CD4-positive, alpha-beta T cell (primary cell): ENCODE measurements at places on chromosomes 6 and 20.
A peak's percentile ranks its signal among the peaks of the same experiment; 100 is the strongest.

DNA sequence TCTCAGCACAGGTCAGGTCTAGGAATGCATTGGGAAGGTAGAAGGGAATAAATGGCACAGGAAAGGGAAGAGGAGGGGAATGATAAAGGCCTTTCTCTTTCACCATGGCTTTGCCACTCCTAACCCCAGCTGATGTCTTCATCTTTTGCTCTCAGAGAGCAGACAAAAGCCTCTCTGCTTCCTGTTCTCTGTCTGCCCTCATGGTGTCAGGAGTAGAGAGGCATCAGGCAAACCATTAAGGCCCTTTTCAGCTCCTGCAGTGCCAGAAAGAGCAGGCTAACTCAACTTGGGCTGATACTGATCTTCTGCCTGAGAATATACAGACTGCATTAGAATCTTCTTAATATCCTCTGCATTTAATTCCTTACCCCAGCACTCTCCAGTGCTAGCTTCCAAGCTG is 48.0 kb upstream of the STXBP5 start:
- no peak for DNase-seq

DNA sequence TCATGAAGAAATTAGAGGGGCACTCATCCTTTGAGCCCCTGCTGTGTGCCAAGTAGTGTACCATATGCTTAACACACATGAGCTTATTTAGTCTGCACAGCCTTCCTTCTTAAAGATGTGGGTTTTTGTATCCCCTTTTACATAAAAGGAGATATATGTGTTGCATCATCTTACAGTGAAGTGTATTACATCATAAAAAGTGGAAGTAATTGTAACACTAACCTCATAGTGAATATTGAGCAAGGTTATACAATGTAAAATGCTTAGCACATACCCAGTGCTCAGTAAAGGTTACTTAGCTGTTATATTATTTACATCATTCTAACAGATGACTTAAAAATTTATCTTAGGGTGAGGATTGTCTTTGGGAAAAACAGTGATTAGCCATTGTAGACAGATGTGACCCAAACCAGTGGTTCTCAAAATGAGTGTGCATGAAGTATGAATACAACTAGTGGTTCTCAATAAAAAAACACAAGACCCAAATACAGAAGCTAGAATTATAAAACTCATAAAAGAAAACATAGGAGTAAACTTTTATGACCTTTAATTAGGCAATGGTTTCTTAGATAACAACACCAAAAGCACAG is 3.8 kb upstream of the PIGU start:
- no peak for DNase-seq

- peak; percentile 77 for DNase-seq
Measured at GRCh38 chr20:58888521-58889333, 36.2 kb downstream of the GNAS start.

GRCh38 chr6:33623895-33624381 is 2.8 kb downstream of the ITPR3 start:
- no peak for DNase-seq

- DNase-seq = no peak
Measured at GRCh38 chr6:63391203-63391970, 71.6 kb upstream of the LGSN start.

DNA sequence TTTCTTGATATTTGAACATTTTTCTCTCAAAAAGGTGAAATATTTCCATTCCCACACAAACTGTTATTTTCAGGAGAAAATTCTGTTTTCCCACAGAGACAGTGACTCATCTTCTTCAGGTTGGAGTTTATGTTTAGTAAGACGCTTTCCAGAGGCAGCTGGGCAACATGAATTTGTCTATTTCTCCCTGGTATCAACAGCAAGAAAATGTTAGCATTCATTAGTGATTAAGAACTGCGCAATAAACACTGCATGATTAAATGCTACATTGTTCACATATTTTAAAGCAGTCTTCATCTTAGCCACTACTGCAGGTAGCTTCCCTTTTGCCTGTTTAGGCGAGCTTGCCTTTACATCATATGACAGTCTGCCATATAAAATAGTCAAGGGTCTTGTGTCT is 295.7 kb downstream of the C6orf118 start:
- no peak for DNase-seq

GRCh38 chr6:161486361-161487216 is 212.7 kb upstream of the AGPAT4 start:
- DNase-seq = no peak

GRCh38 chr6:34630040-34630439 is 66.5 kb downstream of the ILRUN start:
- DNase-seq = no peak

GRCh38 chr6:3208098-3208774 is 19.2 kb downstream of the TUBB2B start:
- DNase-seq = no peak
